Umbilical cord (tissue), 2 donors: ENCODE measurements at places on chromosomes 3 and 15.

- DNase-seq = no peak
These were observed 46.1 kb downstream of the WHAMM start for GRCh38 chr15:82855286-82856100.

GRCh38 chr3:48088056-48088748 is 72.0 kb upstream of the MAP4 start:
- DNase-seq = no peak

- DNase-seq = no peak
These were observed 215.9 kb upstream of the LRRC3B start for GRCh38 chr3:26406636-26407035.

- DNase-seq = peak; percentile 80
These were observed 87.5 kb upstream of the CBLB start for GRCh38 chr3:105956306-105956705.

DNA sequence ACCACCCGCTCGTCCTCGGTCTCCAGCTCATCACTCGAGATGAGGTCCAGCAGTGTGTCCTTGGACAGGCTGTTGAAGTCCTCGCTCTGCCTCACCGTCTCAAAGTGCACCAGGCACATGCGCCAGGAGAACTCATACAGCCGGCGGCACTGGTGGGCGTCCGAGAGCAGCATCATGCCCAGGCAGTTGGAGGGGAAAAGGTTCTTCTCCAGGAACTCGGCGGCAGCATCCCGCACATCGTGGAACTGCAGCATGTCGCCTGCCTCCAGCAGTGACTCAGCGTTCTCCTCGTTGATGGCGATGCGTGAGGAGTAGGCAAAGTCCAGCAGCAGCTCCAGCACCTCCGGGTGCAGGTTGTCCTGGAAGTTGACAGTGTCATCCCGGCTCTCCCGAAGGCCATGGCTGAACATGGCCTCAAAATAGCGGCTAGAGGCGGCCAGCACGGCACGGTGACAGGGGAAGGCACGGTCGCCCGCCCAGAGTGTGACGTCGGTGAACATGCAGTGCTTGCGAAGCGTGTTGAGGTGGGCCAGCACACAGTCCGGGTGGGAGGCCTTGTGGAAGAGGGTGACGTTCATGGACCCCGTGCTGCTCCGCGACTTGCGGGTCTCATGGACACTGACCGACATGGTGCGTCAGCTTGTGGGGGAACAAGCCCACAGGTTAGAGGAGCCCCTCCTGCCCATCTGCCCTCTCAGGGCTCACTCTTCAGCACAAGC is 25.4 kb downstream of the KLHL25 start:
- DNase-seq = no peak

- peak; percentile 76 for DNase-seq
These were observed 428.3 kb downstream of the CNTN4 start for GRCh38 chr3:2526926-2527325.

- peak; percentile 28 for DNase-seq
These were observed 7.8 kb upstream of the SUMF1 start for GRCh38 chr3:4474683-4475490.
